Activated gamma-delta T cell treated with Interleukin-2 at 50 U/mL for 16 hours (primary cell): ENCODE measurements at places on chromosomes 2 and 18.

DNA sequence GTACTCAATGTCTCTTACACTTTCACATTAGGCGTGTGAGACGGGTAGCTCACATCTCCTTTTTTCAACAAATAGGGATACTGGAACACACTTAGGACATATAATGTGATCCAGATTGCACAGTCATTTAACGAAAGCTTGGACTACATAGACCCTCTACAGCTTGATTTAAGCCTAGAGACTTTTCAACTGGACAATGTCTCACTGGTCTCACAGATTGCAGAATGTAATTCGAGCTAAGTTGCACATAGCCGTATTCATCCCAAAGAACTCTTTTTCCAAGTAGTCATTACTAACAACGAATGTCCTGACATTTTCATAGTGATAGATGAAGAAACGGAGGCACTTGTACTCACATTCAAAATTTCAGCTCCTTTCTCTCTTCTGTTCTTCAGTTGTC lies 612.1 kb downstream of the ZEB2 start:
- no peak for DNase-seq

DNA sequence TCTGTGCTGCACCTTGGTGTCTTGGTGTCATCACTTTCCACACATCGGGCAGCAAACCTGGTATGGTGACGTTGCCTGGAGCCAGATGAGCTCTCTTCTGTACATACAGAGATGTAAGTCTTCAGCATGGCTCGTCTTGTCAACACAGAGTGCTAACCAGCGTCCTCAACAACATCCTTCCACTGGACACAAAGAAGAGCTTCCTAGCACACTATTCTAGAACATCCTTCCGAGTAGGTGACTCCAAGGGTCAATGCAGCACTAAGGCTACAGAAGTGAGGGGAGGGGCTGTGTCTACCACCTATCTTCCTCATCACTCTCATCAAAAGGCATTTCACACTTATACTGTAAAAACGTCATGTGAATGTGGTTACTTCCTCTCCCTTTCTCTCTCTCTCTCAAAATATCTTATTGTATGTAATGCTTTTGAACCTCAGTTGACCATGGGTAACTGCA lies 108.1 kb upstream of the SLC1A4 start:
- DNase-seq, result no peak

- peak; percentile 44 for DNase-seq
Observed at GRCh38 chr2:54422072-54422581, 34.0 kb upstream of the SPTBN1 start.

- no peak for DNase-seq
Observed at GRCh38 chr18:67581178-67581577, 64.7 kb upstream of the DSEL start.

DNA sequence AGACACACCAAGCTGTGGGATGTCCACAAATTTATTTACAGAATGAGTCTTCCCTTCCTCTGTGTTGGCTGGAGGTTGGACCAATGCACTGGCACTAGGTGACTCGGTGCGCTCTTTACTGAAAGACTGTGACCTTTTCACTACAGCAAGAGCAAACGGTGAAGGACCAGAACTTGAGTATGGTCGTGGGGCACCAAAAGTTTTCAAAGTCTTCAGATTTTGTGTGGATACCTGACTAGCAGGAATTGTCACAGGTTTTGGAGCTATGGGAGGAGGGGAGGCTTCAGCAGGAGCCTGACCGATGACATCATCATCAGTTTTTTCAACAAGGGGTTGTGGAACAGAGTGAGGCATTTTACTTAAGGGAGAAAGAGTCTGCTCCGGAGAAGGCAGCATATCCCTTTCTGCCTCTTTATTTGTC lies 73.0 kb upstream of the GRB14 start:
- DNase-seq, result no peak

DNA sequence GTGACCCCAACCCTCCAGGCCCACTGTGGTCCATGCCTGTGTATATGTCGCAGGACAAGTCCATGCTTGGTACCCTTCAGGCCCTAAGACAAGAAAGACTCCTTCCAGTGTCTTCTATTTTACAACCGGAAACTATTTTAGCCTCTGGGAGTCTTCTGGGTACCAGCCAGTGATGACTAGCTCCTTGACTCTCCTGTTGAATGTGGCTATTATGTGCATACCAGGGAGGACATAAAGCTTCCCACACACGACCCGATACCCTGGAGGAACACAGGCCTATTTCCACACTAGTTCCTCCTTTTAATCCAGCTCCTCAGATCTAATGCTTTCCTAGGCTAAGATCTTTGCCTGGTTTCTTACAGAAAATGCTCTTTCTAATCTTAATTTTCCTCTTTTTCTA lies 178.1 kb downstream of the NCKAP5 start:
- DNase-seq, result no peak

DNA sequence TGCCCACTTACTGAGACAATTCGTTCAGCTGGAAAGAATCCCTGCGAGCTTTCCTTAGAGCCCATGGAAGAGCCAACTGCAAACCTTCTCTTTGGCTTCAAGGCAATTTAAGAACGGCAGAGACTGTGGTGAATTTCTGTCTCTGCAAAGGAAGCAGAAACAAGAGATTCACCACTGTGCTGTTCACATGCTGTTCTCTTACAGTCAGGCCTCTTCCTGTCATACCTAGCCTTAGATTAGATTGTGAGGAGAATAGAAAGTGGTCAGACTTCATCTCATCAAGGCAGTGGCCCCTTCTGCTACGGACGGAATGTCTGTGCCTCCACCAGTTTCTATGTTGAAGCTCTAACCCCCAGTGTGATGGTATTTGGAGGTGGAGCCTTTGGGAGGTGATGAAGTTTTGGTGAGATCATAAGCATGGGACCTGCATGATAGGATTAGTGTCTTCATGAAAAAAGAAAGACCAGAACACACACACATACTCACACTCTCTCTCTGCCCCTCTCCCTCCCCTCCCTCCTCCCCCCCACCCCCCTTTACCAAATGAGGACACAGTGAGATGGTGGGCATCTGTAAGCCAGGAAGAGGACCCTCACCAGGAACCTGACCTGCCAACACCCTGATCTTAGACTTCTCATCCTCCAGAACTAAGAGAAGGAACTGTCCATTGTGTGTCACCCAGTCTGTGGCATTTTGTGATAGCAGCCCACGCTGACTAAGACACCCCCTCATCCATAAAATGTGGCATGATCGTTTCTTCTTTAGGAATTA lies 45.6 kb upstream of the NRP2 start:
- DNase-seq, result no peak

GRCh38 chr2:100676346-100676745 lies 113.6 kb downstream of the PDCL3 start:
- no peak for DNase-seq

GRCh38 chr2:38528008-38528442 lies 74.7 kb downstream of the HNRNPLL start:
- no peak for DNase-seq

DNA sequence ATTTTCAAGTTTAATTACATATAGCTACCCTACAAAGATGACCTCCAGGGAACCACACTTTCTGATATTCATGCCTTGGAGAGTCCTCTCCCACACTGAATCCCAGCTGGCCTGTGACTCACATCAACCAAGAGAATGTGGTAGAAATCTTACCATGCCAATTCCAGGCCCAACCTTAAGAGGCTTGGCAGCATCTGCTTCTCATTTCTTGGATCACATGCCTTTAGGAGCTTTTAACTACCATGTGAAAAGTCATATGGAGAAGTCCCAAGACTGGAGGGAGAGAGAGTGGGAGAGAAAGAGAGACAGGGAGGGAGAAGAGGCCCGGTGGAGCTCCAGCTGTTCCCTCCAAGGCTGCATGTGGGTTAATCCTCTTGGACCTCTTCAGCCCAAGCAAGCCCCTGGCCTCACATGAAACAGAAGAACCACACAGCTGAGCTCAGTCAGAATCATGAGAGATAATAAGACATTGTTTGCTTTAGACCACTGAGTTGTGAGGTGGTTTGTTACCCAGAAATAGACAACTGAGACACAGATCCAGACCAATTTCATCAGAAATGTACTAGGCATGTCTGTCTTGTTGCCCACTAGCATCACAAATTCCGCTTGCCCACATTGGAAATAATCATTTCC lies 190.7 kb downstream of the MTCL1 start:
- no peak for DNase-seq
